Brain pericyte (primary cell): ENCODE measurements at places on chromosomes 7 and 10.

DNA sequence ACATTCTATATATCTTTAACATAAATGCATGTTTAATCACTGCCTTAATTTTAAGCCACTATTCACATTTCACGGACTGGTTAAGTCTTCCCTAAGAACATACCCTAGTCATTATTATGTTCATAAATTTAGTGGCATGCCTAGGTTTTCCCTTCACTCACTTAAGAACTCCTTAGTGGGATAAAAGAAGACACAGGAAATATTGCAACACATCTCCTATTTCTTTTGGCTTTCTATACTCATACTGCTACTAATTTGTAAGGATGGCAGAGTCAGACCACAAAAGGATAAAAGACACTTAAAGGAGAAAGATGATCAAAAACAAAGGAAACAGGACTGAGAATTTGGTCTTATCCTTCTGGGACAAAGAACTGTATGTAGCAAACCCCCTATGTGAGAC lies 951.4 kb downstream of the SORCS3 start:
- no peak for DNase-seq

DNA sequence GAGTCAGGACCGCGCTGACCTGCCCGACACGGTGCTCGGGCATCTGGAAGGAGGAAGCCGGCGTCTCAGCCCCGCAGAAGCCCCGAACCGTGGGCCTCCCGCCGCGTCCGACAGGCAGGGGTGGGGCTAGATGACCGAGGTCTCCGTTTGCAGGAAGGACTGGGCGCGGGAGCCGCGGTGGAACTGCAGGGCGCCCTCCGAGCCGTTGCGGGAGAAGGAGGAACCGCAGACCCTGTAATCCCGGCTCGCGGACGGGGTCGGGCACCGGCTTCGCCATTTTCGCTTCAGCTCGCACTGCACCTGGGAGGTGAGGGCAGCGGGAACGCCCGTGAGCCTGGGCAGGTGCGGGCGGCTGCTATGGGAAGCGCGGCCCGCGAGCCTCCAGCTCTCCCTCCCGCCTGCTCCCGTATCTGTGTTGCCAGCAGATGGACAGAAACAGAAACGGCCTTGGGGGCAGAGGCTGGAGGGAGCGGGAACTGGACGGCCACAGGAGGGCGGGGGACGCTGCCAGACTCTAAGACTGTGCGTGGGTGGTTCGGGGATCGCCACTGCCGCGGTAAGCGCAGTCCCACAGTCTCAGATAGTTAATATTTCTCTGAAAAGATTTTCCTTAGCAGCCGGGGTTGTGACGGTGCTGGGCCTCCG lies 114.1 kb downstream of the VIPR2 start:
- no peak for DNase-seq

DNA sequence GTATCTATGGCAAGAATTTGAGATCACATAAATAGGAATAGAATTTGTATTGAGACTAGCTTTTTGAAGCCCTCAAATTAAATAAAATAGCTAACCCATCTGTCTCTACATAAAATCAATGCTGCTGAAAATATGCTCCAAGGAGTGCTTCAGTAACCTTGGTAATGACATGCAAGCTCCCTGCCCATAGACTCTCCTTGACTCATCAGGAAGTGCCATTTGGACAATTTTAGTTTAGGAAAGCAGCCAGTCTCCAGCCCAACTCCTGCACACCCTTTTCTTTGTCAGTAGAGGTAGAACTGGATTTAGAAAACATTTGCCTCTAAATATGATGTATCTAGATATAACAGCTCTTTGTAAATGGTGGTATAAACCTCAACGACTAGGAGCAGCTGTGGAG lies 69.9 kb upstream of the PTPRZ1 start:
- DNase-seq = no peak

- DNase-seq = no peak
These were observed 45.5 kb upstream of the ZNRF2 start for GRCh38 chr7:30238721-30239441.

DNA sequence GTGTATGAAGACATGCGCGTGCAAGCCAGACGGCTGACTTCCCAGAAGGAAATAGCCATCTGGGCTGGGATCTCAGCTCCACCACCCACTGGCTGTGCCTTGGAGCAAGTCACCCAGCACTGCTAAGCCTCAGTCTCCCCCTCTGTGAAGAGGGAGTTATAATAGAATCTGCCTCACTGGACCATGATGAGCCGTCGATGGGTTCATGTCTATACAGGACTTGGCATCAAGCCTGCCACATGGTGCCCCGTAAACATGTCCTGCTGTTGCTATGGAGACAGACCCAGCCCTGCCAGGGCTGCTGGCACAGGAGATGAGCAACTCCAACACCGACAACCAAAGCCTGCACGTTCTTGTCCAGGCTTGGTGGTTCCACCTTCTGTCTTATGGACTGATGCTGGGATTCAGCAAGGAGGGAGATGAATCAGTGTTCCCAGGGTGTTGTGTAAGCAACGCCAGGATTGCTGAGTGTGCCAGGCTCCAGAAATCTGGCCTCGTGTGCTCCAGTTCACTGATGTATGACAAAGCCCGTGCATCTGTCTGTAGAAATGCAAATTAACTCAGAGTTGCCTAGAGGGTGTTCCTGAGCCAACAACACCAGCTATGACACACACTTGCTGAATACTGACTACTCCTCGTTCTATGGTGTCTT lies 5.6 kb downstream of the GPR15LG start:
- no peak for DNase-seq

GRCh38 chr10:97879241-97879640 lies 29.6 kb downstream of the GOLGA7B start:
- no peak for DNase-seq

- no peak for DNase-seq
These were observed 62.9 kb upstream of the VKORC1L1 start for GRCh38 chr7:65809982-65810288.

- DNase-seq = no peak
These were observed 50.8 kb downstream of the ZRANB1 start for GRCh38 chr10:124992462-124993344.

- DNase-seq = no peak
These were observed at the start of gene SFTPA1 for GRCh38 chr10:79610601-79611191. Gene SFTPA1 (plus strand): TSS chr10:79610939. CDS start chr10:79611826, 887 bp downstream.

DNA sequence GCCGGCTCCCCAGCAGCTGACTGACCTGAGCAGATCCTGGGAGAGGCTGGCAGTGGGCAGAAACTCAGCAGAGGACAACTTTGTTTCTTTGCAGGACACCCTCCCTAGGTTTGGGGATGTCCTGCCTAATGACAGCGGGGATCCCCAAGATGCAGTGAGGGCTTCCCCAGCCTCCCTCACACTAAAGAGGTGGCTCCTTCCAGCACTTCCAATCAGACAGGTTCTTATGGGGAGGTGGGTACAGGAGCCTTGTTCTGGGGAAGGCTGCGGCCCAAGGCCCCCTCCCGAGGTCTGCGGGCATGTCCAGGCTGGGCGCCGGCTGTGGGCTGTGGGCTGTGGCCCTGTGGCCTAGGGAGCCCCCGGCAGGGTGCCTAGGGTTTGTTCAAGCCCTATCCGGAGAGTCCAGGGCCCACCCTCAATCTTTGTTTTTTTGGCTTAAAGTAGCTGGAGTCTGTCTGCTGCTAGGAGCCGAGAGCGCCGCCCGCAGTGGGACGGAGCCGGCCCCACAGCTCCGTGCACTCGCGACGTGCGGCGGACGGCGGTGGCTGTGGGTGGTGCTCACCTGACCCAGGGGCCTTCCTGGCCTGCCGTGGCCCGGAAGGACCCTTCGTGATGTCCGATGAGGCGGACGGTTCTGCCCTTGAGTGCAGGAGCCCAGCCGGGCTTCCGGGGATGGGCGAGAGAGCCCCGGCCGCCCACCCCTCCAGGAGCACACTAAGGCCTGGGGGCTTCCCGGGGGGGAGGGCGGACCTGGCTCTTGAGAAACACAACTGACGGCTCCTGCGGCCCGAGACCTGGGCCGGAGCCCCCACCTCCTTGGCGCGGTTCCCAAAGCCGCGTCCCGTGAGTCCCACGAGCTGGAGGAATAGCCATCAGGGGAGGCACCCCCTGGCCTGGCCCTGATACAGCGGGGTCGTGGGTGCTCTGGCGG lies 57.2 kb downstream of the PDGFA start:
- no peak for DNase-seq

DNA sequence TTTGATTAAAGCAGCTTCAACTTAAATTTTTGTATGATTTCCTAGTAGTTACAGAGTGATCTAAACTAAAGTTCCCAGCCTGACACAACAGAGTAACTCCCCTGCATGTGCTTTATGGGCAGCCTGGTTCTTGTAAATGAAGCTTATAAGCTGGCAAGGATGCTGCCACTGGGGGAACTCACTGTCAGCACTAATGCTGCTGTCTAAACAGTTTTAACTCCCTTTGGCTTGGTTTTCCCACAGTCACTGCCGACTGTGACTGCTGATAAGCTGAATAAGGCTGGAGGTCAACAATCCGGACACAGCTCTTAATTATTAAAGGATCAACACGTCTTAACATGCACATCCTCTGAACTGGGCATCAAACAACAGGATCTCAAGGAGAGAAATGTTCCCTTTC lies 130.1 kb downstream of the OTUD1 start:
- DNase-seq = no peak

DNA sequence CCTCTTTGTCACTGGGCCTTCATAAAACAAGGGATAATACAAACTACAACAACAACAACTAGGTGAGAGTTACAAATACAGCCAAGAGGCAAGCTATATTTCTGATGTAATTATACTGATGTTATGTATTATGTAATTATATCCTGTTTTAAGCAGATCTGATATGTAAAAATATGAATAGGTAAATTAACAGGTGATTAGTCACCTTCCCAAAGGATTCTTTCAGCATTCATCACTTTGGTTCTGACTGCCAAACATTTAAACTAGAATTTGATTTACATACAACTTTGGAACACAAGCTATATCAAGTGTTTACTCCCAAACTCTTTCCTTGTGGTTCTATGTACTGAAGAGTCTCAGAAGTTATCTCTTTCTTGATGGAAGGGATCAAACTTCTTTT lies 53.7 kb downstream of the BEND7 start:
- DNase-seq = no peak

GRCh38 chr10:100304414-100304813 lies 17.9 kb upstream of the BLOC1S2 start:
- no peak for DNase-seq

DNA sequence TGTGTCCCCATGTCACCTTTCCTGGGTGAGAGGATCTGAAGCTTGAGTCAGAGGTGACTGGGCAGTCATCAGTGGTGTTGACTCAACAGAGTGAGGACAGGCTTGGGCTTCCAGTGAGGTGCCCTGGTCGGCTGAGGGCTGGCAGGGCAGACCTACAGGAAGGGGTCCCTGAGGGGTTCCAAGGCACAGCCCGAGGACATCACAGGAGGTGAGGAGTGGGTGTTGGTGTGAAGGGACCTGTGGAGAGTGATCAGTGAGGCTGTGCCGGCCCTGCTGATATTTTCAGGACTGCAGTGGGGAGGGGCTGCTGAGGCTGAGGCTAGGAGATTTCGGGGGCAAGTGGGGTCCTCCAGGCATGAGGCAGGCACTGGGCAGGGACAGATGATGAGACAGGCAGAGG lies 545.5 kb downstream of the TCERG1L start:
- no peak for DNase-seq

- no peak for DNase-seq
These were observed 44.1 kb upstream of the GATAD1 start for GRCh38 chr7:92402920-92403759.

DNA sequence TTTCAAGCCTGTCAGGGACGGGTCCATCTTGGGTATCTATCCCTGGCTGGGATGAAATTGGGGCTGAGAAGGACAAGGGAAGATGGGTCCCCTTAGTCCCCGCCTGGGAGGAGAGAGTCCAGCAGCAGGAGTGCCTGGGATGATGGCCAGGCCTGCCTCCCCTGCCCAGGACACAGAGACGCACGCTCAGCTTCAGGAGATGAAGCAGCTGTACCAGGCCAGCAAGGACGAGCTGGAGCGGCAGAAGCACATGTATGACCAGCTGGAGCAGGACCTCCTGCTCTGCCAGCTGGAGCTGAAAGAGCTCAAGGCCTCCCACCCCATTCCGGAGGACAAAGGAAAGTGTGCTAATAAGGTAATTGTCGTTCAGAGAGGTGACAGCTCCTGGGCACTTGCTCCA lies 15.4 kb downstream of the CCDC136 start:
- DNase-seq = no peak

GRCh38 chr10:16386855-16387254 lies 50.0 kb upstream of the PTER start:
- no peak for DNase-seq

DNA sequence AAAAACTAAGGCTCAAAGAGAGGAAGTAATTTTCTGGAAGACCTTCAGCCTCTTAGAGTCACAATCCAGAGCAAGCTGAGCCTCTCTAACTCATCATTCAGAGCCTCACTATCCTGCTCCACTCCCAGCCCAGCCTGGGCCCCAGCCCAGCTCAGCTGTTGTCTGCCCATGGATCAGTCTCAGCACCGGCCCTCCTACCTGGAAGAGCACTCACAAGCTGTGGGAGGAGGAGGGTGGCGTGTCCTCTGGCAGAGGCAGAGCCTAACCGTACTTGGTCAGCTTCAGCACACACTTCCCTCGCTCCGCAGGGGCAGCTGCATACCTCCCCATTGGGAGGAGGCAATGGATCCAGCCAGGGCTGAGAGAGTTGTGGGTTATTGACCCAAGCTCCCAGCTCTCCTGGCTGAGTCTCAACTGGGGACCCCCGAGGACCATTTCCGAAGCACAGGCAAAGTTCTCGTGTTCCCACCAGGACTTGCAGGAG lies 66.7 kb upstream of the GPR26 start:
- DNase-seq = no peak

- DNase-seq = no peak
These were observed 86.7 kb upstream of the IKZF1 start for GRCh38 chr7:50217821-50218281.

GRCh38 chr7:156001496-156002260 lies 189.4 kb upstream of the SHH start:
- DNase-seq = no peak

DNA sequence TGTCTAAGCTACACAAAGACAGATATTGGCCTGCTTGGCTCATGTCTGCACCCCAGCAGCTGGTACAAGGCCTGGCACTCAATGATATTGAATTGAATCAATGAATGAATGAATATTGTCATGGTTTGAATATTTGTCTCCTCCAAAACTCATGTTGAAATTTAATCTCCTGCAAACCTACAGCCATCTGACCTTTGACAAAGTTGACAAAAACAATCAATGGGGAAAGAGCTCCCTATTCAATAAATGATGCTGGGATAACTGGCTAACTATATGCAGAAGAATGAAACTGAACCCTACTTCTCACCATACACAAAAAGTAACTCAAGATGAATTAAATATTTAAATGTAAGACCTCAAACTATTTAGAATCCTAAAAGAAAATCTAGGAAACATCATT lies 144.7 kb downstream of the CYP26A1 start:
- DNase-seq = no peak

DNA sequence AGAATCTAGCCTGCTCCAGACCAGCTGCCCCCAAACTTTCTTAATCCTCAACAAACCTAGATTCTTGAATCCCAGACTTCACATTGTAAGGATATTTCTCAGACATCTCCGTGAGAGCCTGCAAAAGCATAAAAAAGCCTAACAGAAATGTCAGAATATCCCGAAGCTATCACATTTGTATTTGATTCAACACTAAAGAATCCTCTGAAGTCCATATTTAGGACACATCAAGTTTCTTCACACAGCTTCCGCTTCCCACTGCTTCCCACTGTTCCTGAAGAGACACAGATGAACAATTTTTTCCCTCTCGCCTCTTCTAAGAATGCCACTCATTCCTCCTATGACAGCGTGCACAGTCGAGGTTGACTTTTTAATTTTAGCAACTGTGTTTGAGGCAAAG lies 396.2 kb upstream of the IGFBP3 start:
- DNase-seq = no peak

- no peak for DNase-seq
These were observed 4.0 kb downstream of the IGFBP3 start for GRCh38 chr7:45917064-45917463.
